ENCODE measurements at places on chromosomes 4 and X.

DNA sequence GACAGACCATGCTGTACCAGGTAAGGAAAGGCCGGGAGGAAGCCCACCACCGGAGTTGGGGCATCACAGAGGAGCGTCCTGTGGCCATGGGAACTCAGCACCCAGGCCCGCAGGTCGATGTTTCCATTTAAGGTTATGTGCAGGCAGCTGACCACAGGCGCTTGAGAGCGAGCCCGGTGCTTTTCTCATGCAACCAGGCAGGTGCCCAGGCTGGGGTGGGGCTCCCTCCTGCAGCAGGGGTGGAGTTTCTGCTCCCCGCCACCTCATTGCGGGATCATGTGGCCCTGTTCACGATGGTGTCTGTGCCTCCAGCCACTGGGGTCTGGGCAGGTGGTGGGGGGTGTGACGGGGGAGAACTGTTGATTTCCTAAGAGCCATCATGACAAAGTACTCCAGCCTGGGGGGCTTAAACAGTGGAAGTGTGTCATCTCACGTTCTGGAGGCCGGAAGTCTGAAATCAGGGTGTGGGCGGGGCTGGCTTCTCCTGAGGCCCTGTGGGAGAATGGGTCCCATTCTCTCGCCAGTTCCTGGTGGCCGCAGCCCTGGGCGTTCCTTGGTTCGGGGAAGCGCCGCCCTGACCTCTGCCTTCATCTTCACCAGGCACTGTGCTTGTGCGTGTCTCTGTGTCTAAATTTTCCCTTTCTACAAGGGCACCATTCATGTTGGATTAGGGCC, 60.9 kb downstream of the CPZ start:
- DNase-seq = no peak

DNA sequence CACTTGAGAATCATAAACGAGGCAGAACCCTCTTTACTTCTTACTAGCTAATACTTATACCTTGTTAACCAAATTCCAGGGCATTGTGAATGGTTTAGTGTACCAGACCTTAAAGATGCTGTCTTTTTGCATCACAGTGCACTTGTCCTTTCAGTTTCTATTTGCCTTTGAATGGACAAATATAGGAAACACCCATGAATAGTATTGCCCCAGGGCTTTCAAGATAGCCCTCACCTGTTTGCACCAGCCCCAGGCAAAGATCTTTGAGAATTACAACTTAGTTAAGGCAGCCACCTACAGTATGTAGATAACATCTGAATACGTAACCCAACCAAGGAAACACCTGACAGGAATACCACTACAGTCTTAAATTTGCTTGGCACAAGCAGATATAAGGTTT, 60.8 kb upstream of the CT45A1 start:
- no peak for DNase-seq

GRCh38 chrX:38060331-38060878, 54.1 kb downstream of the SYTL5 start:
- DNase-seq = no peak

GRCh38 chrX:49919617-49920016, 2.8 kb upstream of the CLCN5 start:
- DNase-seq = no peak

- DNase-seq = no peak
Observed at GRCh38 chrX:78517124-78517523, 142.0 kb downstream of the RTL3 start.

DNA sequence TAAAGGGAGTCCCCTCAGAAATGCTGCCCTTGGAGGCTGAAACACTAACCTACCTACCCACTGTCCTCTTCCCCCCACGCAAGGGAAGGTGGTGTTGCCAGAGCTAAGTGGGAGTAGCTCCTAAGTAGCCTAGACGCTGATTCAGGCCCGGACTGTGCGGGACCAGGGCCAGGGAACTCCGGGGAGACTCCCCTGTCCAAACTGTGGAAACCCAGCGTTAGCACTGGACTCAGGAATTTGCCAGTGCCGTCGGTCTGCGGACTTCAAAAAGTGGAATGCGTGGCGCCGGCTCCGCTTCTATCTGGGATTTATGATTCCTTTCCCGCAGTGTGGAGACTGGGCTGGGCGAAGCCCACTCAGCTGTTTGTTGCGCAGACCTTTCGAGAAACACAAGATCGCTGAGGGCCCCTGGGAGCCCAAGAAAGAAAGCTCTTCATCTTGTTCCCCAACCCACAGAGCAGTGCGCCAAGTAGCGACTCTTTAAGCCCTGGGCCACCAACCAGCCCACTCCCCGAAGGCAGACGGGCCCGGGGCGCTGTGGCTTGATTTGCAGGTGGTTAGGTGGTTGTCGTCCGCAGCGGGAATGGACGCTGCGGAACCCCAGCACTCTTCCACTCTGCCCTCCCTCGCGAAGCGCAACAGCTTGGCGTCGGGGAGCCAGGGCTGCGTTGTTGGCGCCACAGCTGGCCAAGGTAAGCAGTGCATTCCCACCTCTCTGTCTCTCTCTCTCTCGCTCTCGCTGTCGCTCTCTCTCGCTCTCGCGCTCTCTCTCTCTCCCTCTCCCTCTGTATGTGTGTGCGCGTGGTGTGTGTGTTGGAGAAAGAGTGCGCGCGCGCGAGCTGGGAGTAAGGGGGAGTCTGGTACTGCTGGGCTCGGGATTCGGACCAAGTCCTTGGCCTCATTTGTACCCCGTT, 2.0 kb downstream of the TMEM255A start:
- peak; percentile 25 for DNase-seq

All from RWPE1 (cell line).